ENCODE measurements at places on chromosomes 5 and 9.

- peak; percentile 65 for DNase-seq
These were observed 75.1 kb downstream of the MROH2B start for GRCh38 chr5:40995801-40996586.

GRCh38 chr5:1177826-1178528, 23.4 kb upstream of the SLC6A19 start:
- no peak for DNase-seq

DNA sequence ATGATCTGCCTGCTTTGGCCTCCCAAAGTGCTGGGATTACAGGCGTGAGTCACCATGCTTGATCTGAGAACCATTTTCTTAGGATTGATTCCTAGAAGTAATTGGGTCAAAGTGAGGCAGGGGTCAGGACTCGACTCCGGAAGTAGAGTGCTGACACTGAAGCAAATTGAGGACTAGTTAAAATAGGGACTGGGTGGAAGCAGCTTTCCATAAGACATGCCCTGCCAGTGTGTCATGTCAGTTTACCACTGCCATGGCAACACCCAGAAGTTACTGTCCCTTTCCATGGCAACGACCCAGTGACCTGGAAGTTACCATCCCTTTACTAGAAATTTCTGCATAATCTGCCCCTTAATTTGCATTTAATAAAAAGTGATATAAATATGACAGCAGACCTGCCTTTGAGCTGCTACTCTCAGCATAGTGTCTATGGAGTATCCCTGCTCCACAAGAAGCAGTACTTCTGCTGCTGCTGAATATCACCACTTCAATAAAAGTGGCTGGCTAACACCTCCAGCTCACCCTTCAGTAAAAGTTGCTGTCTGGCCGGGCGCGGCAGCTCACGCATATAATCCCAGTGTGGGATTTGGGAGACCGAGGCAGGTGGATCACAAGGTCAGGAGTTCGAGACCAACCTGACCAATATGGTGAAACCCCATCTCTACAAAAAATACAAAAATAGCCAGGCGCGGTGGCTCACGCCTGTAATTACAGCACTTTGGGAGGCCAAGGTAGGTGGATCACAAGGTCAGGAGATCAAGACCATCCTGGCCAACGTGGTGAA, 47.8 kb upstream of the JADE2 start:
- DNase-seq: peak; percentile 67

DNA sequence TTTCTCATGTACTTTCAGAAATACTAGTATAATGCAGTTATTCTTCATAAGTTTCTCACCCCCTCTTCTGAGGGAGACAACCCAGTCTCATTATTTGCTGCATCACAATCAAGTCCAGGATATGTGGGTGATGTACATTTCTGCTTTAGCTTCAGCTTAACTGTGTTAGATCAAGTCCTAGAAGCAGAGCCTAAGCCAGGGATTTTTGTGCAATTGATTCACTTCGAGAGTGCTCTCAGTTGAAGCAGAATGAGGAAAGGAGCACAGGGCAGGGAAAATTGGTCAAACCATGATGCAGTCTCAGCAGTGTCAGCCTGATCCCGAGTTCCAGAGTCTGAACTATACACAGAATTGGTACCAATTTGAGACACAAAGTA, 15.1 kb downstream of the HNRNPK start:
- peak; percentile 39 for DNase-seq

GRCh38 chr5:15791859-15792258, 291.9 kb downstream of the FBXL7 start:
- peak; percentile 50 for DNase-seq

GRCh38 chr9:17509151-17509550, 69.7 kb upstream of the SH3GL2 start:
- no peak for DNase-seq

GRCh38 chr5:38483805-38484398, 72.5 kb downstream of the LIFR start:
- DNase-seq: no peak

DNA sequence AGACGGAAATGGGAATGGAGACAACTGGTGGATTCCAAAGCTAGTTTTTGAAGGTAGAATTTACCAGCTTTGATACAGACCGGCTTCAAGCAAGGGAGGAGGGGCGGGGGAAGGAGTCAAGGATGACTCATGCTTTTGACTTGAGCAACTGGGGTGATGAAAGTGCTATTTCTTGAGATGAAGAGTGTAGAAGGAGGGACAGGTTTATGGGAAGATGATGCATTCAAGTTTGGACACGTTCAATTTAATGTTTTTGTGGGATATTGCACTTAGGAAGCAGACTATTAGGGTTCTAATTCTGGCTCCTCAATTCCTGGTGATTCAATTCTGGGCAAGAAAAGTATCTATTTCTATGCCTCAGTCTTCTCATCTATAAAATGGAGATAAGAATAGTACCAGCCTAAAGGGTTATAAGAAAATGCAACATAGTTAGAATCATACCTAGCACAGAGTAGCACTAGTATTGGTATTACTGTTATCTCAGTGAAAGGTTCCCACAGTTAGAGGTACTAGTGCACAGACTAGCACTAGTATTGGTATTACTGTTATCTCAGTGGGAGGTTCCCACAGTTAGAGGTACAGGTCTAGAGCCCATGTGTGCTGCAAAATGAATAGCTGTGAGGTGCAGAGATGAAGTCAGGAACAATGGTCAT, 4.6 kb downstream of the NIPAL4 start:
- peak; percentile 92 for DNase-seq

GRCh38 chr9:6714176-6714575, 43.6 kb upstream of the KDM4C start:
- DNase-seq: no peak

DNA sequence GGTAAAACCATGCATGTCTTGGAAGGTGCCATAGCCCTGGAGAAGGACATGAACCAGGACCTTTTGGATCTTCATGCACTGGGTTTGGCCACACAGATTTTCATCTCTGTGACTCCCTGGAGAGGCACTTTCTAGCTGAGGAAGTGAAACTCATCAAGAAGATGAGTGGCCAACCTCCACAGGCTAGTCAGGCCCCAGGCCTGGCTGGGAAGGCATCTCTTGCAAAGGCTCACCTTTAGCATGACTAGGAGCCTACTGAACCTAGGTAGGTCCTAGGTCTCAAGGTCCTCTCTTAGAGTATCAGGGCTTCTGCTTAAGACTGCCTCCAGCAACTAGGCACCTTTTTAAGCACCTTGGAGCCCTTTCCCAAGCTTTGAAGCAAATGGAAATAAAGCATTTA, 1448.7 kb upstream of the ACO1 start:
- DNase-seq: no peak

DNA sequence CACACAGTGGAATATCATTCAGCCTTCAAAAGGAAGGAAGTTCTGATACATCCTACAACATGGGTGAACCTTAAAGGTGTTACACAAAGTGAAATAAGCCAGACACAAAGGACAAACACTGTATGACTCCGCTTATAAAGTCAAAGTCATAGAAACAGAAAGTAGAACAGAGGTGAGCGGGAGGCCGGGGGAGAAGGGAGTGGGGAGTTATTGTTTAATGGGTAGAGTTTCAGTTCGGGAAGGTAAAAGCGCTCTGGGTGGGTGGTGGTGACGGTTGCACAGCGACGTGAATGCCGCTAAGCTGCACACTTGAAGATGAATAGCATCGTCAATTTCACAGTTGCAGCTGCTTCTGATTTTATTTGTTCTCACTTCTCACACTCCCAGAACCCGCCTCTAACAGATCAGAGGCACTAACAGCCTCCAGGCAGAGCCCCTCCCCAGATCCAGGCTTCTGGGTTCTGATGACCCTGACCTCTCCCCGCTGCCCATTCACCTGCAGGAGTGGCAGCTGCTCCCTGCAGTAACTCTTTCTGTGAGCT, 34.1 kb downstream of the BNIP1 start:
- DNase-seq: no peak

GRCh38 chr9:9783211-9783610, 829.6 kb downstream of the PTPRD start:
- no peak for DNase-seq

DNA sequence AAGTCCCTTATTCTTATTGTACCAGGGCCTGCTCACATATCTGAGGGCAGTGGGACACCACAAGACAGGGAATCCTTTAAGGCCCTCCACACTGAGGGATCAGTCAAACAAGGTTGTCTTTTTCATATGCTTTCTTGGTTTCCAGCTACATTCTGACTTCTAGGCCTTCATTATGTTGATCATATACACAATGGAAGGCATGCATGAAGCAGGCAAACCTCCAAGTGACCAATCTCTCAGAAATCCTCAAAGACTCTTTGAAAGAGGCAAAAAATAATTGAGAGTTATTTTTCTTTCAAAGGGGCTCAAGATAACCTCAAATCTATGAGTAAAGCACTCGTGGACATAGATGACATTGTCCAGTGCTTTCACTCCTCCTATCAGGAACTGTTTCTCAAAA, 1195.9 kb upstream of the ACO1 start:
- DNase-seq: no peak

DNA sequence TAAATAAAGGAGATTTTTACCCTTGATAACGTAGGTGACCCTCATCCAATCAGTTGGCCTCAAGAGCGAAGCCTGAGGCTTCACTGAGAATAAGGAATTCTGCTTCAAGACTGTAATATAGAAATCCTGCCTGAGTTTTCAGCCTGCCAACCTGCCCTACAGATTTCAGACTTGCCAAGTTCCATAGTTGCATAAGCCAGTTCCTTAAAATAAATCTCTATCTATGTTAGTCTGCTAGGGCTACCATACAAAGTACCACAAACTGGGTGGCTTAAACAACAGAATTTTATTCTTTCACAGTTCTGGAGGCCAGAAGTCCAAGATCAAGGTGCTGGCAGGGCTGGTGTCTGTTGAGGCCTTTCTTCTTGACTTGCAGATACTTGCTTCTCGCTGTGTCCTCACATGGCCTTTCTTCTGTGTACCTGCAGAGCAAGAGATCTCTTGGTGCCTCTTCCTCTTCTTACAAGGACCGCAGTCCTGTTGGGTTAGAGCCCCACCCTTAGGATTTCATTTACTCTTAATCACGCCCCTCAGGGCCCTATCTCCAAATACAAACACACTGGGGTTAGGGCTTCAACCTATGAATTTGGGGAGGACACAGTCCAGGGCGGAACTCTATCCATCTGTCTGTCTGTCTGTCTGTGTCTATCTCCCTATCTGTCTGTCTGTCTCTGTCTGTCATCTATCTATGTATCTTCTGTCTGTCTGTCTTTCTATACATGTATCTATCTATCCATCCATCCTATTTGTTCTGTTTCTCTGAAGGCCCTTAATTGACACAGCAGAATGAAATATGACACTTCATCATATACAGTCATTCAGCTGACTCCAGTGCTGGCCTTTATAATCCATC, 17.0 kb upstream of the CMBL start:
- DNase-seq: no peak

- peak; percentile 22 for DNase-seq
These were observed 27.6 kb downstream of the ZNF622 start for GRCh38 chr5:16437977-16438376.

DNA sequence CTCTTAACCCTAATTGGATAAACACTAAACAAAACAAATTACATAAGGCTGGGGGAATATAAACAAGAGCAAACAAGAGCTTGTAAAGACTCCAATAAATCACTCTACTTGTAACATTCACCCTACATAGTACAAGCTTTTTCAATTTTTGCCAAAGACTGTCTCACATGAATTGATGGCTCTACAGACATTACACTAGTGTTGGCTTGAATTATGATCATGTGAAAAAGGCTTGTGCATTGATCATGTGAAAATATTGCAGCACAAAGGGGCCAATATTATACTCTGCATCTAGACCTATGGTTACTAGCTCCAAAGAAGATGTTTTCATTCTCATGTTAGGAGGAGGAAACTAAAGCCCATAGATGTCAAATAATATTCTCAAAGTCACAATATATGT, 212.6 kb downstream of the MCTP1 start:
- DNase-seq: no peak

GRCh38 chr9:22041775-22042174, 32.7 kb upstream of the CDKN2B start:
- DNase-seq: peak; percentile 37

GRCh38 chr9:3569529-3569928, 43.7 kb upstream of the RFX3 start:
- no peak for DNase-seq

GRCh38 chr9:96061293-96061987, 185.9 kb downstream of the ERCC6L2 start:
- DNase-seq: peak; percentile 51

DNA sequence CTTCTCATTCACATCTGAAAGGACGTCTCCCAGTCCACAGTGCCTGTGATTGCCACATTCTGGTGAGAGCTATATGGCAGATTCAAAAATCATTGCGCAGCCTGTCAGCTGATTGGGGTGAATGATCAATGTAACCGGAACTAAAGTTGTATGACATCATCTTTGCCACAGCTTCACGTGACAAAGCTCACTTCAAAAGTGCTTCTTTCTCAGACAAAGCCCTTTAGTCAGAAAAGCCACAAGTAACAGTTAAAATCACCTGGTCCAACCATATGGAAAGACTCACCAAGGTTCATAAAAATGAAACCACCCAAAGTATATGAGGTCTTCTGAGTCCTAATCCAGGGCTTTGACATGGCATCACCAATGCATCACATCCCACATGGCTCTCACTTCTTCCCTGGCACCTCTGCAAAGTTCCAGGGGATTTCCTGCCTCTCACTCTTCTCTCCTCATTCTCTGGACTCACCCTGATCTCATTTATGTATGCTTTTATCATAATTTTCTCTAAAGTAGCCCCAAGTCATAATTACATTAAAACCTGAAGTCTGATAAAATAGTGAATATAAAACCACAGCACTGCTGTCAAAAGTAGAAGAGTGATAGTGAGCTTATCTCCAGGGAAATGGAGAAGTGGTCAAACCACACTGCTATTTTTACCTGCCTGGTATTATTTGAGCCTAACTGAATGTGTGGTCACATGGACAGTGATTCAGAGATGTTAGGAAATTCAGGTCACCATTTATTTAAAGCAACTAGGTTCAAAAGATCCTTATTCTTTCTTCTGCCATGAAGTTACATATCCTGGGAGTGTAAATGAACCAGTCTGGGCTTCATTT, 193.1 kb upstream of the PTGER4 start:
- DNase-seq: peak; percentile 82

DNA sequence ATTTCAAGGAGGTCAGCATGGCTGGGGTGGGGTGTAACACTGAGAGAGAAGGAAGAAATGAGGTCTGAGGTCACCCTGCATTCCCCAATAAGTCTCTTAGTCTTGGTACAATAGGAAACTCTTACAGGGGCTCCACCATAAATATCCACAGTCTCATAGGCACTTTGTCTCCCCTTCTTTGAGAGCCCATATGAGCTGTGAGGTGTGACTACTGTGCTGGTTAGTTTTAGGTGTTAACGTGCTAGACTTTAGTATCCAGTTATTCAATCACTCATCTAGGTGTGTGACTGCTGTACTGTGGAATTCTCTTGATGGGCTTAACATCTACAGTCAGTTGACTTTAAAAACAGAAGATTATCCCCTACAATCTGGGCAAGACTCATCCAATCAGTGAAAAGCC, 378.1 kb upstream of the RFX3 start:
- DNase-seq: no peak

DNA sequence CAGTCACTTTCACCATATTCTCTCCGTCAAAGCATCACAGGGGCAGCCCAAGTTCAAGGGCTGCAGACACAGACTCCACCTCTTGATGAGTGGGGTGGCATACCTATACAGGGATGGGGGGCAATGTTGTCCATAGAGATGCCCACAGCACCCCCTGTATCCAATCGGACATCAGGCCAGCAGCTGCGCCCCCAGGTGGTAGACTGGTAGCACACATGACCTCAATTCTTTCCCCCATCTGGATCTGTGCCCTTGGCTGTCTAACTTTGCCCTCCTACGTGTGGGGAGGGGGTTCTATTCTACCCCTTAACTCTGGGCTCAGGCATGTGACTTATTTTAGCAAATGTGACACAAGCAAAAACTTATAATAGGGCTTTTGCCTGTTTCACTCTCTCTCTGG, 84.0 kb upstream of the SLC25A48 start:
- DNase-seq: no peak

Measured in M059J (cell line).